NCI-H526 treated with DMSO at 0.1 percent for 48 hours (cell line): ENCODE measurements at places on chromosomes 11 and 22.
A peak's percentile ranks its signal among the peaks of the same experiment; 100 is the strongest.

DNA sequence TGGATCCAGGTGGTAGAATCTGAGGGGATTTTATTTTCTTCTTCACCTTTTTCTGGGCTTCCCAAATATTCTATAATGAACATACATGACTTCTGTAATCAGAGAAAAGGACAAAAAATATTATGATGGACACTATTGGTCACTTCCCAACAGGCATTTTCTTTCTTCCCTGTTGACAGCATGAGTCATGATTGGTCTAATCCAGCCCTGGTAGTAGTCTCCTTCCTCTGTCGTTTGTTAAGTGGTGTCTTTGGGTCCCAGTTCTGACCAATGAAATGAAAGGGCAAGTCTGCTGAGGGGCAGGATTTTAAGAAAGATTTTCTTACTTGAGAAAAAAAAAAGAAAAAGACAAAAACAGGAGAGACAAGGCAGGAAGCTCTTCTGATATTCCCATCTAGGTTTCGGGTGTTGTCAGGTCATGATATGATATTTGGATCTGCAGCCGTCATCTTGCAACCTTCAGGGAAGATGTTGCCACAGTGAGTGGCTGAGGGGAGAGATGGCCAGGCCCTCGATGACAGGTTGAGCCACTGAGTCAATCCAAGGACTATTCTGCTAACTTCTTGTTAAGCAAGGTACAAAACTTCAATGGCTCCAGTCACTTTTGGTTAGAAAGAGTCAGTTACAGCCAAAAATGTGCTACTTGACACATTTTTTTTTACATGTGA lies 23.3 kb upstream of the PLEKHB1 start:
- no peak for DNase-seq

GRCh38 chr11:11213117-11213516 lies 139.9 kb downstream of the CSNK2A3 start:
- no peak for DNase-seq

DNA sequence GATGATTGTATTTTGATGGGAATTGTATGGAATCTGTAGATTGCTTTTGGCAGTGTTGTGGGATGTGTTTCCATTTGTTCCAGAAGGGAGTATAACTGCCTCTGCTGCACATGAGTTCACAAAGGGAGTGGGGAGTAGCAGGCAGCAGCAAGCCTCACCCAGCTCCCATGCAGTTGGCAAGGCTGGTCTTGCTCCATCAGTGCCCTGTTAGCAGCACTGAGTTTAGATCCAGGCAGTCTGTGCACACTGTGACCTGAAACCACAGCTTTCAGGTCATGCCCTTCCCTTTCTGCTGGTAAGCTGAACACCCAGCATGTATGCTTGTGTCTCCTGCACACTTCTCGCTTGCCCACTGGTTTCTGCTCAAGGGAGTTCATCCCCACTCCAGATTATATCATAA lies 3.7 kb upstream of the NUCB2 start:
- DNase-seq = no peak

DNA sequence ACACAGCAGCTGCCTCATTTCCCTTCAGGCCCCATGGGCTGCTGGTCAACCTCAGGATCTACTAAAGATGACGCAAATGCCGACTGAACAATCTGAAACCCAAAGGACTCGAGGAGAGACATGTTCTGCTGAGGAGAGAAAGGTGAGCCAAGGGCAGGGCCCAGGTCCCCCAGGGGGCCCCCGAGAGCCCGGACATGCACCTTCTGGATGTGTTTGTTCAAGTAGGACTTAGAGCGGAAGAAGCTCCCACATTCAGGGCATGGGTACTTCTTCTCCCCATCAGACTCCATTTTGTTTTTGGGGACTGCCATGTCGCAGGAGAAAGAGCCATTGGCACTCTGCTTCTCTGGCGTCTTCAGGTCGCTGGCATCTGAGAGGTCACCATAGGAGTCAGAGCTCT lies 19.3 kb downstream of the PATZ1 start:
- no peak for DNase-seq

GRCh38 chr11:130924750-130925149 lies 8.5 kb upstream of the SNX19 start:
- DNase-seq = no peak

- DNase-seq = no peak
Measured at GRCh38 chr11:45178890-45179671, 32.6 kb downstream of the PRDM11 start.

DNA sequence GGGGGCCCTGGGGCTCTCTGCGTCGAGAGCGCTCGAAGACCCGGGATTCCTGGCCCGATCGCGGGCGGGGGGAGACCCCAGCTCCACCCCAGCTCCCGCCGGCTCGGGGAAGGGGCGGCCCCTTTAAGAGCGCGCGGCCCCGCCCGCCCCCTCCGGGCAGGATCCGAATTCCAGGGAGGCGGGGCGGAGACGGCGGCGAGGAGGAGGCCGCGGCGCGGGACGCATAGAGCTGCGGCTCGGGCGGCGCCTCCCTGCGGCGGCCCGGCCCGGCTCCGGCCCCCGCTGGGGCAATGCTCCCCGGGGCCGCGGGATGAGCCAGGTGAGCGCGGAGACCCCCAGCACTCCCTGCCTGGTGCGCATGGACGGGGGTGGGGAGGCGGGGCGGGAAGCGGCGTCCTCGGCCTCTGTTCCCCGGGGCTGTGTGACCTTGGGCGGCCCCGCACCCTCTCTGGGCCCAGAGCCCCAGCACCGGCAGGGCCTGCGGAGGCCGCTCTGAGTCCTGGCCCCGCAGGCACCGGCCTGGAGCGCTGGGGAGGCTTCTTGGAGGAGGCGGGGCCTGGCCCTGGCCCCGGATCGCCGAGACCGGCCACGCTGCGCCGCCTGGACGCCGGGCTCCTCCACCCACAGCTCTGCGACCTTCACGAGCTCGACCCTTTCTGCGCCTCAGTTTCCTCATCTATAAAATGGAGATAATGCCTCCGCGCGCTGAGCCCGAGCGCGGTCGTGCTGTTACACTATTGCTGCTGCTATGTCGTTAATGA lies 565 bp downstream of the GAS2L1 start:
- peak; percentile 24 for DNase-seq

DNA sequence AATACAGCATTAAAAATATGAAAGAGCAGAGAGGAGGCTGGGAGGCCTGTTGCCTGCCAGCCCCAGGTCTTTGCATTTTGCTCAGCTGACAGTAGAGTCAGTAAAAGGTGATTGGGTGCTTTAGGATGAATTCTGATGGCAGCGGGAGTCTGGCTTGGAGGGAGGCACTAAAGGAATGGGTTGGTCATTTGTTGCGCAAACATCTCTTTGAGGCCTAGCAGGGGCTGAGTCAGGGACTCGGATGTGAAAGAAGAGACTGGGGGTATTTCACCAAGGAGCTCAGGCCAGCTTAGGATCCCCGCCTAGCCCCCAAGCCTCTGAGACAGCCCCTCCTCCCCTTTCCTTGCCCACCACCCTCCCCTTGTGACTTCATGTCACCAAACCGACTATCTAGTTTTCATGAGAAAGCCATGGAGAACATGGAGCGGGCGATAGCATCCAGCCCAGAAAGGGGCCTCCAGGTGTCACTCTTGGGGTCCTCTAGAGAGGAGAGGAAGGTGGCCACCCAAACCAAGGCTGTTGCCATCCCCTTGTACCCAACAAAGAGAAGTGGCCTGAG lies 9.7 kb downstream of the DGKZ start:
- DNase-seq = no peak

DNA sequence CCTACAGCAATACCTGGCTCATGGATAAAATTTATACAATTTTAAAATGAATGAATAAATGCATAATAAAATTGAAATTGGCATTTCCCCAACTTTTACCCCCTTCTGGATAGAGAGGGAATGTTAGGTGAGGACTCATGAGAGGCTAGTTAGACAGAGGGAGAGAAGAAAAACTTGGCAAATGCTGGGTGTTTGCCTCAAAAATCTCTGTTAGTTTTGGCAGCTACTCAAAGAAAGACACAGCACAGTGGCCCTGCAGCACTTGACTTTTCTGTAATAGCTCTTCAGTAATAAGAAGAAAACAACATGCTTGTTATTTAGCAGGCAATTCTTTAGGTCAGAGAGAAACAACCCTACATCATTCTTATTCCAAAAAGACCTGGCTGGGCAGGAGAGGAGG lies 20.7 kb upstream of the IZUMO1R start:
- no peak for DNase-seq

- DNase-seq = no peak
Measured at GRCh38 chr11:108586600-108586999, 7.0 kb downstream of the EXPH5 start.

DNA sequence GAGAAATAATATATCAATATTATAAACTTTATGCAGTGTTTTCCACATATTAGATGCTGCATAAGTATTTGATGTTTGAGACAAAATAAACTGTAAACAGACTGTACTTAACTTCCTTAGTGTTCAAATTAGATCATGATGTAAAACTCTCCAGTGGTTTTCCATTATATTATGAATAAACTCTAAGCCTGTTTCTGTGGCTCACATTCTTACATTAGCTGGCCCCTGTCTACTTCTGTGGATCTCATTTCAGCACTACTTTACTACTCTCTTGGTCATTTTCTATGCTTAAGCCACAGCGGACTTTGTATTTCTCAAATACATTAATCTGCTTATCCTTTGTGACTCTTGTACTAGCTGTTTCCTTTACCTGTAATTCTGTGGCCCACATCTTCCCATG lies 55.6 kb downstream of the ARHGEF12 start:
- no peak for DNase-seq

DNA sequence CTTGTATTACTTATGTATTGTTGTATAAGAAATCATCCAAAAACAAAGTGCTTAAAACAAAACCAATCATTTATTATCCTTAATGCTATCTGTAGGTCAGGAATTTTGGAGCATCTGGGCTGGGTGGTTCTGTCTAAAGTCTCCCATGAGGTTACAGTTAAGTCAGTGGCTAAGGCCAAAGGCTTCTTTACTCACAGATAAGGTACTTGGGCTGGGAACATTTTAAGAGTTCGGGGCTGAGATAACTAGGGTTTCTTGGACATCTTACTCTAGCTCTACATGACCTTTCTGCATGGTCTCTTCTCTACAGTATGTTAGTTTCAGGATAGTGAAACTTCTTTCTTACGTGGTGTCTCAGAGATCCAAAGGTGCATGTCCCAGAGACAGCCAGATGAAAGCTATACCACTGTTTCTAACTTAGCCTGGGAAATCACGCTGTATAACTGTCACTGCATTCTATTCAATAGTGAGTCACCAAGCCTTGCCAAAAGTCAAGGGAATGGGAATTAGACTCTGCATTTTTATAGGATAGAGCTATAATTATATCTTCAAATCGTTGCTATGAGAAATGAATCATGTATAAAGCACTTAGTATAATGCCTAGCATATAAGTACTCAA lies 29.6 kb downstream of the SOX6 start:
- no peak for DNase-seq

DNA sequence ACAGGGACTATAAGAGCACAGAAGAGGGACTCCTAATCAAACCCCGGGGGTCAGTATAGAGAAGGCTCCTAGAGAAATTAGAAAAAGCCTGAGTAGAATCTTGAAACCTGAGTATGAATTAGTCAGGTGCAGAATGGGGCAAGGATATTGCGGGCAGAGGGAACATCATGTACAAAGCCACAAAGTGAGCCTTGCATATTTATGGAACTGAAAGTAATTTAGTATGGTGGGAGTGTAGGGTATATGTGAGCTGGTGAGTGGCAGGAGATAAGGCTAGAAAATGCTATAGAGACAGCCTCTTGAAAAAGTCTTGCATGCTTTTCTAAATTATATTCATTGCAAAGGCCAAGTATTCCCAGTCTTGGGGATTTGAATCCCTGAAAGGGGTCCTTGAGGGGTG lies 93.7 kb downstream of the STIM1 start:
- DNase-seq = no peak

DNA sequence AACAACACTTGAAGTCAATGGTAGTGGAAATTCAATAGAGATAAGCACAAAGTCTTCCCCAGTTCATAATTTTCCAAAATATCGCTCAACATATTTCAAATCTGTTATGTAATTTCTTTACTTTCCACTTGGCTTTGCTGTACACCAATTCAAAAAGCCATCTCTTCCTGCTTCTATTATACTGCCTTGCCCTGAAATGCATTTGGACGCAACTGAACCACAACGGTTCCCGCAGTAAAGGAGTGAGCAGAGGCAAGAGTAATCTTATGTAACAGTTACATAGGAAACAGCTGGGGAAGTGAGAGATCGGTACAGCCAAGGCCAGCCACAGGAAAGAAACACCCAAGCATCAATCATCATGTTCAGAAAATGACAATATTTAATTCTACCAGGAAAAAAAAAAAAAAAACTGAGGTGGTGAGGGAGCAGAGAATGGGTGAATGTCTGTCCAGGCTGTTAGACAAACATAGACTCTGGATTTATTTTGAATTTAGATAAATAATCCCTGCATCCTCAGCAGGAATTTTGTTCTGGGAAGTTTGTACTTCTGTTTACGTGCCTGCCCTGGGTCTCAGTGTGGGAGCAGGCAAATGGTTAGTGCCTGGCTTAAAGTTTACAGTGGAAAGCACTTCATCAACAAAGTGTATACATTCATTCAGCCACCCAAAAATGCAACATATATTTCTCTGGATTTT lies 392.2 kb downstream of the ETS1 start:
- DNase-seq = no peak

- DNase-seq = no peak
Measured at GRCh38 chr11:115222218-115222862, 281.9 kb downstream of the CADM1 start.

GRCh38 chr11:94144216-94144615 lies 15.6 kb downstream of the PANX1 start:
- DNase-seq = no peak

DNA sequence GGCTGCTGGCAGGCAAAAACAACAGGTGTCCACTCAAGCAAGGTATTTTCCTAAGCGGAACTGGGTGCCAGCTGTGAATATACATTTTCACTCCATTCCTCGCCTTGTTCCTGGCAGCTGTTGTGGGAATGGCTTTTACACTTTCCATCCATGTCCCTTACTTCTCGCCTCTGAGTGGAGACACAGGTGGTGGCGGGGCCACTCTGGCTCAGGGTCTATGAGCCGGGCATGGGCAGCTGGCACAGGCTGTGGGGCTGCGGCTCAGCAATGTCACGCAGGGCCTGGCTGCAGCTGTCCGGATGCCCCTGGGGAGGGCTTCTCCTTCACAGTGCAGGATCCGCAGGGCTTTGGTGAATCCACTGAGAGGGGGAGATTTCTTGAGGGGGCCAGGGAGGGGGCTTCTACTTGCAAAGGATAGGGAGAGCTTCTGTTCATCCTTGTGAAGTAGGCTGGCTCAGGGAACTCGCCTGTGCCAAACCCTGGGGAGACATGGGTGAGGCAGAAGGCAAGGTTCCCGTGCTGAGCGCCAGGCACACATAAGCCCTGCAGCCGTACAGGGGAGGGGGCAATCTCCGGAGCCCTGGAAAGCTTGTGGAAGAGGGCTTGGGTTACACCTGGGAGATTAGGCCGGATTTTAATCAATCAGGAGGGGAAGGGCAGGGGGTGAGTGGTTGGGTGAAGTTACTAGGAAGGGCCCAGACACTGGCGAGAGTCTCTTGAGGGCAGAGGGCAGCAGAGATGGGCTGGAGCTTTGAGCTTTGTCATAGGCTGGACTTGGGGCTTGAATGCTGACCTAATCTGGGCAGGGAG lies 45.7 kb downstream of the KCNQ1OT1 start:
- DNase-seq = no peak
